ENCODE measurements at places on chromosomes 11 and 22. TPM values are rescaled to one million over a fixed set of nuclear protein-coding genes. Genes with fewer than 3 reads are reported as not detected.

GRCh38 chr11:103079833-103080232 lies 12.1 kb downstream of the DCUN1D5 start:
- peaks cover 21% of the 10 kb centered on the region for H3K36me3 ChIP-seq
- no peak overlapping the region for H3K4me3 ChIP-seq
- DNase-seq, result no peak
- no peak overlapping the region for H3K27ac ChIP-seq
- no peaks in the 10 kb centered on the region for H3K27me3 ChIP-seq
- no peaks in the 10 kb centered on the region for H3K4me1 ChIP-seq

GRCh38 chr22:49855251-49855911 lies 1.7 kb downstream of the ZBED4 start:
- peak overlapping the region; percentile 87 for H3K27ac ChIP-seq
- H3K27me3 ChIP-seq, result peaks cover 34% of the 10 kb centered on the region
- peaks cover 3% of the 10 kb centered on the region for H3K36me3 ChIP-seq
- H3K4me1 ChIP-seq, result peaks cover 20% of the 10 kb centered on the region

DNA sequence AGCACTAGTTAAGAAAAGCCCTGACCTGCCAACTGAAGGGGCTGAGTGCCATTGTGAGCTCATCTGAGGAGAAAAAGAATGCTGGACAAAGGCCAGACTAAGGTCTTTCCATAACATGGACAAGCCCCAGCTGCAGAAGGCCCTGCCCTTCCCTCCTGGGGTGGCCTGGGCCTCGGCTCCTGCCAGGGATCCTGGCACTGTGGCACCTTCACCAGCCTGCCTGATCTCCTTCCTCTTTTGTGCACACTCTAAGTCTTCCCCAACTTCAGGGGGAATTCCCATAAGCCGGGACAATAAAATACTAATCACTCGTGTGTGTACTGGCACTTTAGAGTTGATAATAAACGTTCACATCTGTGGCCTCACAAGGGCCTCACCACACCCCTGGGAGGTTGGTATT lies 9.9 kb downstream of the TMPRSS13 start:
- H3K27me3 ChIP-seq, result no peaks in the 10 kb centered on the region
- H3K36me3 ChIP-seq, result no peaks in the 10 kb centered on the region
- no peak for DNase-seq
- no peaks in the 10 kb centered on the region for H3K4me1 ChIP-seq
- no peak overlapping the region for H3K27ac ChIP-seq
- no peak overlapping the region for H3K4me3 ChIP-seq

DNA sequence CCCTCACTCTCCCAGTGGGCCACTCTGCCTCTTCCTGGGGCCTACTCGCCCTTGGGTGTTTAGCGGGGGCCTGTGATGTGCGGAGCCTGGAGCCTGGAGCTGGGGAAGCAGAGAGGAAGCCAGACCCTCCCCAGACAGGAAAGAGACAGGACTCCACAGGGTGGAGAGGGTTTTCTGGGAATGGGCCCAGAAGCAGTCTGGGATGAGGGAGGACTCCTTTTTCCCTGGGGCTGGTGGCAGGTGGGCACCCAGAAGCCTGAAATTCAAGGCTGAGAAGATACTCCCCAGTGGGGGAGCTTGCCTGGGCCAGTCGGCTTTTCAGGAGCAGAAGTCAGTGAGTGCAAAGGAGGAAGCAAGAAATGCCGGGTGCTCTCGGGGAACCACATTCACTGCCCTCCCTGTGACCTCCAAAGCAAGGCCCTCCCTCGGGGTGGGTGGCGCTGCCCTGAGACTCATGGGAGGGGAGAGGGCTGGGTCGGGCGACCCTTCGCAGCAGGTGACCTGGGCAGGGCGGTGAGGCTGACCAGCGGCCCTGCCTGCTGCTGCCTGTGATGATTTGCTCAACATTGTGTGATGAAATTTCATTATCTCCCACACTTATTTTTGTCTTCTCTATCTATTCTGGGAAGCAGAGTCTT lies 1377.4 kb downstream of the BRD1 start:
- H3K4me1 ChIP-seq, result no peaks in the 10 kb centered on the region
- no peak for DNase-seq
- H3K27me3 ChIP-seq, result peaks cover 7% of the 10 kb centered on the region
- no peak overlapping the region for H3K4me3 ChIP-seq

DNA sequence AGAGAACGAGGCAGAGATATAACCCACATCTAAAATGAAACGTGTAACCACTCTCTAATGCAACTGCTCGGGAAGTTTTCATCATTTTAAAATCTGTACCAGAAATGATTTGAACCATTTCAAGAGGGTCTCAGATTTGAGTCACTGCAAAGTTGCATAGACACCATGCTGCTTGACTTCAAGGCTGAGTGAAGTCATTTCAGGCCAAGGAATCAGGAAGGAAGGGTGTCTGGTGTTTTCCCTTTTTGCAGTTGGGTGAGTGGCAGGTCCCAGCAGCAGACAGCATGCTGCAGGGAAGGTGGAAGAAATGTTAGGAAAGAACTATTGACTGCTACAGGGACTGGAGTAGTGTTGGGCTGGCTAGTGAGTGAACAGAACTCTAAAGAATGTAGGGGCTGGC lies 16.5 kb downstream of the TANGO2 start:
- no peaks in the 10 kb centered on the region for H3K27me3 ChIP-seq
- DNase-seq, result no peak
- H3K36me3 ChIP-seq, result peaks cover 3% of the 10 kb centered on the region
- no peak overlapping the region for H3K4me3 ChIP-seq

GRCh38 chr22:46602025-46602424 lies 18.2 kb upstream of the GRAMD4 start:
- no peak overlapping the region for H3K27ac ChIP-seq
- DNase-seq, result no peak
- H3K4me3 ChIP-seq, result no peak overlapping the region
- H3K4me1 ChIP-seq, result peaks cover 14% of the 10 kb centered on the region
- no peaks in the 10 kb centered on the region for H3K27me3 ChIP-seq

DNA sequence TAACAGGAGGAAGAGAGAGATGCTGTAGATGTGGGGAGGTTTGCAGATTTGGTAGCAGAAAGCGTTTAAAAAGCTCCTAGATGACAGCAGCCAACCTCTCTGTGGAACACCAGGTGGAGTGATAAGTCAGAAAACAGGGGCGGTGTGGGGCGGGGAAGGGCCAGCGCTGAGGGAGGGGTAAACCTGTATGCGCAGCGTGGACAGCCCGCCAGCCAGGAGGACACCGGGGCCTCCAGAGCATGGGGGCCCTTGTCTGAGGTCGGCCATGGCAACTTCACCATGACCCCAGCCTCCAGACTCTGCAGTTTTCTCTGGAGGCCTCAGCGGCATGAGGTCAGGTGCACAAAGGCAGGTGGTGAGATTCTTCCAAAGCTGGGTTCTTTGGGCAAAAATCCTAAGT lies 423.7 kb downstream of the BRD1 start:
- H3K27me3 ChIP-seq, result peaks cover 4% of the 10 kb centered on the region
- no peak overlapping the region for H3K4me3 ChIP-seq
- no peak overlapping the region for H3K27ac ChIP-seq
- H3K36me3 ChIP-seq, result no peaks in the 10 kb centered on the region
- peaks cover 12% of the 10 kb centered on the region for H3K4me1 ChIP-seq

- no peak overlapping the region for H3K27ac ChIP-seq
- no peaks in the 10 kb centered on the region for H3K27me3 ChIP-seq
- H3K36me3 ChIP-seq, result no peaks in the 10 kb centered on the region
- no peak overlapping the region for H3K4me3 ChIP-seq
- no peaks in the 10 kb centered on the region for H3K4me1 ChIP-seq
Measured at GRCh38 chr11:39249566-39250365, 2209.7 kb downstream of the LRRC4C start.

DNA sequence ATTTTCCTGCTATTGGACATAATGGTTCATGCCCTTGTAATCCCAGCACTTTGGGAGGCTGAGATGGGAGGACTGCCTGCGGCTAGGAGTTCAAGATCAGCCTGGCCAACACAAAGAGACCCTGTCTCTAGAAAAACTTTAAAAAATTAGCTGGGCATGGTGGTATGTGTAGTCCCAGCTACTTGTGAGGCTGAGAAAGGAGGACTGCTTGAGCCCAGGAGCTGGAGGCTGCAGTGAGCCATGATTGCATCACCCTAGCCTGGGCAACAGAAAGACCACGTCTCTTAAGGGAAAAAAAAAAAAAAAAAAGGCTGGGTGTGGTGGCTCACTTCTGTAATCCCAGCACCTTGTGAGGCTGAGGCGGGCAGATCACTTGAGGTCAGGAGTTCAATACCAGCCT lies 94.0 kb downstream of the APOL5 start:
- no peak overlapping the region for H3K4me3 ChIP-seq
- no peak overlapping the region for H3K27ac ChIP-seq
- H3K27me3 ChIP-seq, result no peaks in the 10 kb centered on the region
- no peak for DNase-seq

- H3K27ac ChIP-seq, result no peak overlapping the region
- DNase-seq, result no peak
- peak overlapping the region; percentile 38 for H3K4me3 ChIP-seq
- H3K36me3 ChIP-seq, result peaks cover 3% of the 10 kb centered on the region
- H3K4me1 ChIP-seq, result no peaks in the 10 kb centered on the region
- H3K27me3 ChIP-seq, result no peaks in the 10 kb centered on the region
Measured at GRCh38 chr11:67436459-67437081, 912 bp downstream of the PTPRCAP start.

DNA sequence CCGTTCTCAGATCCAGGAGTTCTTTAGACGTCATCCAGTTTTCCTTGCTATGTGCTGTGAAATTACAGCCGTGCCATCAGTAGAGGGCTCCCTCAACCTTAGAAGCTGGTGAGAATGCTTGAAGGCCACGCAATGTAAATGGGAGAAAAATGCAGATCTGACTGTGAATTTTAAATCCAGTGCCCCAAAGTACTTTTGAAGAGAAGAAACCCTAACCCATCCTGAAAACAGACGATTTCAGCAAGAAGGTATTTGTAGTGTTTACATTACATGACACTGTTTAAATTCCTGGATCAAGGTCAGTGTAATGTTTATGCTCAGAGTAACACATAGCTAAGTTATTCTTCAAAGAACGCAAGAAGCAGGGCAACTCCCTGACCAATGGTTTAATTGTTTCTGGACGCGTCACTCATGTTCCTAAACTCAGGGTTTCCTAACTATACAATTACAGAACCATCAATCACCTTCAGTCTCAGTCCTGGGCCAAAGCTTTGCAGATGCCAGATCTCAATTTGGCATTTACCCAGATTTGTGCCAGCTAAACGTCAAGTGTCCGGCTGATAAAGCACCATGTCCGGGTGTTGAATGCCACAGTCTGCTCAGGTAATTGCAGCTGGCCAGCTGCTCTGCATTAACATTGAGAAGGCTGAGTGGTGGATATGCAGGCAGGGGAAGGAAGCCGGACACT lies 38.2 kb downstream of the ADAMTS8 start:
- H3K4me1 ChIP-seq, result peaks cover 13% of the 10 kb centered on the region
- H3K36me3 ChIP-seq, result no peaks in the 10 kb centered on the region
- H3K4me3 ChIP-seq, result no peak overlapping the region
- H3K27me3 ChIP-seq, result peaks cover 18% of the 10 kb centered on the region

Gene GAL3ST1
- total RNA-seq, result 8.8 TPM

Gene TRIM34
- not detected for total RNA-seq
